Amniotic epithelial cell (primary cell): ENCODE measurements at places on chromosomes 2 and 18.

DNA sequence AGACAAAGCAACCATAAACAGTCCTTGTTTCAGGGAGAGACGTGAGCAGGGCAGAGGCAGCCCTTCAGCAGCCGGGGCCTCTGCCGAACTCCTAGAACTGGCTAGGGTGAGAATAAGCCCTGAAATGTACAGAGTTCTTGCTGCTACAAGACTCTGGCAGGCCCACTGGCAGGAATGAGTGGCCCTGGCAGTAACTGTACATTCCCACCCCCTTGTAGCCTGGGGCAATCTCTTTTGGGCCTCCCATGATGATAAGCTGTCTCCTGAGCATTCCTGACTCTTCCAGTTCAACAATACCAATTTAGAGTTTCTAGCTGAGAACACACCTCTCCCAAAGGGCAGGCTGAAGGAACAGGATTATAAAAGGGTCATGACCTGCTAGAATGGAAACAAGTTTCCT lies 54.3 kb downstream of the HAUS1 start:
- no peak for DNase-seq

GRCh38 chr2:238524426-238524983 lies 97.8 kb downstream of the ASB1 start:
- no peak for DNase-seq

DNA sequence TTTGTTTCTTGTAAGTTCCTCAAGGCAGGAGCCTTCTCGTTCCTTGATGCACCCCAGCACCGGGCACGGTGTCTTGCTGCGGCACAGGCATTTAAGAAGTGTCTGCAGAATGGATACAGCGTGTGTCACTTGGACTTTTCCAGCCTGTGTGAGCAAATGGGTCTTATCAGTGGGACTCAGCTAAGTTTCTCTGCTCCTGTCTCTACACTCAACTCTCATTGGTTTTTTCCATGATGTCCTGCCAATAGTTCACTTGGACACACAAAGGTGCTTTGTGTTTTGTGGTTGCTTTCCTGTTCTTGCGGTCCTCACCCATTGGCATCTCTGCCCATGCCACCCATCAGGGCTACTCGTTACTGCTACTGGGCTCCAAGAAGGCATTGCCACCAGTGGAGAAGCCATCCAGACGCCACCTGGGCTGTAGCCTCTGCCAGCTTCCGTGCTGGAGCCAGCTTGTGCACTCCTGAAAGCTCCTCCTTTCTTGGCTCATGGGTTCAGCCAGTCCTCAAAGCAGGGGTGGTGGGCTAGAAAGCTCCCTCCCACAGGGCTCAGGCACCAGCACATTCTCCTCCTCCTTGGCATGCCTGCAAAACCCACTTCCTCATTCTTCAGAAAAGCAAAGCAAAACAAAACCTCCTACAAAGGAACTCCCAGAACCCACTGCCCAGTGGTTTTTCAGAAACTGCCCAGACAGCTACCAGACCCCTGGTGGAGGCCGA lies 41.4 kb downstream of the IL1R2 start:
- DNase-seq = peak; percentile 100

- DNase-seq = peak; percentile 62
Observed at GRCh38 chr2:141554810-141555209, 576.0 kb downstream of the LRP1B start.

DNA sequence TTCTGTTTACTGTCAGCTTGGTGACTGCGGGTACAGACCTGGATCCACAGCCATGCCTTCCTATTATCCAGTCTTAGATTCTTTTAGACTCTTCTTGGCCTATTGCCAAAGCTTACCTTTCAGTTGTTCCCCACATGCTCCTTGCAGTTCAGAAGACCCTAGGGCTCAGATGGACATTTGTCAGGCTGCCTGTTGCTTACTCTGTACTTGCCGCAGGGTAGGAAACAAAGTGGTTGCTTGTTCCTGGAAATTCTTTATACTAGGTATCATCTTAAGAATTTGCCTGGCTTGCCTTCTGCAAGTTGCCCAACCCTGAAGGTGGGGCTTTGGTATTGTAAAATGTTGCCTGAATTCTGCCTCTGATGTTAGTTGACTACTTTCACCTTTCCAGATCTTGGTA lies 24.4 kb downstream of the CD28 start:
- DNase-seq = no peak

- no peak for DNase-seq
Observed at GRCh38 chr2:218166791-218167190, at the start of gene CXCR1. CXCR1 (minus strand) TSS chr2:218166962; CDS start chr2:218165211, 1,751 bp downstream.
